Stimulated activated memory B cell treated with anti-CD40 and anti-IgM and Interleukin-4, amounts not matched to agents 10 μg/mL and 1 μg/mL and 100 μg/mL, for 72 hours (primary cell): ENCODE measurements at places on chromosomes 2 and 18.
A peak's percentile ranks its signal among the peaks of the same experiment; 100 is the strongest.

- no peak for ATAC-seq
Observed at GRCh38 chr2:122329278-122329677, 573.8 kb downstream of the TSN start.

DNA sequence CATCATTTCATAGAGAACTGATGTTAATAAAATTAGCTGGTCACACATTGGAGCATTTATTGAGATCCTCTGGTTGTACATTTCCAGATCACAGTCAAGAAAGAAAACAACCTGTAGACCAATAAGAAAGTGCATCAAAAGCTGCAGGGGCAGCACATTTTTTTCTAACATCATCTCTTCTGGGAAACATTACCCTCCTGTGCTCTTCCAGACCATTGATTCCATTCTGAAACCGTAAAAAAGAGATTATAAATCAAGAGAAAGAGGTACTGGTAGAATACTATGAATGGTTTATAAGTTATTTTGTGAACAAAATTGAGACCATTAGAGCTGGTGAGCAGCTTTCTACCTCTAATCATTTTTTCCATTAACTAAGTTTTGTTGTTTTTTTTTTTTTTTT, 1548.2 kb upstream of the CELF4 start:
- no peak for ATAC-seq

- peak; percentile 20 for ATAC-seq
Observed at GRCh38 chr2:169129703-169130243, 60.4 kb downstream of the DHRS9 start.

DNA sequence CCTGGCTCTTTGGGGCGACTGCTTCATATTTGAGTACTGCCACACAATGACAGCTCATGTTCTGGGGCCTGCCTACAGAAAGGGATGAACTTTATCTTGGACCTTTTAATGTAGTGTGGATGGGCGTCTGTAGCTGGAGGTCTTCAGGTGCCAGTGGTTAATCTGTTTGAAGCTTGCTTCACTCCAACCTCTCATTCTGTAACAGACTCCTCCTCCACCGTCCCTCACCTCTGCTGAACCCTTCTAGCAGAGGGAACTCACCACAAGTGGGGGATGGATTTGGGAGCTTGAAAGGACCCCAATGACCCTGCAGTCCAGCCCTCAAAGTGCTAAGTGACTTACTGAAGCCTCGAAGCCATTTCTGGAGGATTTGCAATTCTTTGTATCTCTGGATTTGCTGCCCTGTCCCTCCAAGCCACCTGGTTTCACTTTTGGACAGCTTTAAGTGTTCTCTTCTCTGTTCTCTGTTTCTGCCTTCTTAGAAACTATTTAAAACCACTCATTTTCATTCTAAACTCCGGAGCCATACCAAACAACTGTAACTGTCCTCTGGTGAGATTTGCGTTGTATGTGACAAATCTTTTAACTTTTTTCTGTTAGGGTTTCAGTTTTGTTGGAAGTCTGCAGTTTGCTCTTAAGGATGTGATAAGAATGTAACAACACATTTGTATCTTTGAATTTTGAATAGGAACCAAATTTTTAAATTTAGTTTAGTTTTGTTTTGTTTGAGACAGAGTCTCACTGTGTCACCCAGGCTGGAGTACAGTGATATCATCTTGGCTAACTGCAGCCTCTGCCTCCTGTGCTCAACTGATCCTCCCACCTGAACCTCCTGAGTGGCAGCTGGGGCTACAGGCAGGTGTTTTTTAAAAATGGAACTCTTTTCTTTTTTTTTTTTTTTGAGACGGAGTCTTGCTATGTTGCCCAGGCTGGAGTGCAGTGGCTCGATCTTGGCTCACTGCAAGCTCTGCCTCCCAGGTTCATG, 37.0 kb upstream of the CASP8 start:
- no peak for ATAC-seq

DNA sequence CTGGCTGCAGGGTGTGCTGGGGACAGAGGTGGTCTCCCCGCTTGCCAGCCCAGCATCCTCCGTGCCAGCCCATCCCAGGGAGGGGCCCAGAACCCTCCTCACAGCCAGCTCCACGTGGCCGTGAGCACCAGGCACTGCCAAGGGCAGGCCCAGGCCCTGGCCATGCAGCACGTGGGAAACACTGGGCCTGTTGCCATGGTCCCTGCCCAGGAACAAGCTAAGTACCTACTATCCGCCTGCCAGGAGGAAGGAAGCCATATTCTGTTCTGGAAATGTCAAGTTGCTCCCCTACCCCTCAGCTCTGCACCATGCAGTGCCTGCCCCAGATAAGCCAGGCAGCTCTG, 250.6 kb downstream of the CYP26B1 start:
- ATAC-seq = no peak

DNA sequence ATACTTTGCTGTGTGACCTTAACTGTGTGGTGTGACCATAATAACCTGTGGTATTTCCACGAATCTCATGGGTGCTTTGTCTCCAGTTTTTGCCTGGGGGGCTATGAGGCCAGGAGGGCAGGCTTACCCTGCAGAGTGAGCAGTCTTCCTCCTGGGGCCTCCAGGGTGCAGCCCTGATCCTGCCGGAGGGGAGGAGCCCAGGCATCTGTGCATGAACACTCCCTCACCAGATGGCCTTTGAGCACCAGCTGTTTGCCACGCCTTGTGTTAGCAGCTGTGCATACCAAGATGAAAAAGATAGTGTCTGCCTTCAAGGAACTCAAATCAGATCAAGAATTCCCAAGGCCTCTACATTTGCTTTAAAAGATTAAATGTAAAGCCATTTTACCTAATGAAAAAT, 75.0 kb upstream of the RBM44 start:
- ATAC-seq = peak; percentile 53

DNA sequence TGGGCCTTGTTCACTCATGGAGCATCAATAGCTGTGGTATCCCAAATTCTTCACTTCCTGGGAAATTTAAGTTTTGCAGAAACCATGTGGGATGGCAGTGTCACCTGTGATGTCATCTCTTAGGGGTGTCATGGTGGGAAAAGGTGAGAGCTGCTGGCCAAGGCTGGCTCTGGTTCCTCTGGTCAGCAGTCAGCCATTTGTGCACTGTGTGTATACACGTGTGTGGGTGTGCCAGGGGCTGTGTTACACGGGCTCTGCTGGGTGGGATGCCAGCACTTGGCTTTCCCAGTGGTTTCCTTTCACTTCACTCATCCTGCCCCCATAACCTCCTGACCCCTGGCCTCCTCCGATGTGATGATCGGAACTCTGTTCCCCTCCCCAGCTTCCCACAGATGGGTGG, 21.3 kb downstream of the SAG start:
- ATAC-seq = no peak

- ATAC-seq = no peak
Observed at GRCh38 chr2:236685979-236686520, 116.4 kb downstream of the ACKR3 start.

- ATAC-seq = no peak
Observed at GRCh38 chr2:60517446-60517845, 36.0 kb downstream of the BCL11A start.

DNA sequence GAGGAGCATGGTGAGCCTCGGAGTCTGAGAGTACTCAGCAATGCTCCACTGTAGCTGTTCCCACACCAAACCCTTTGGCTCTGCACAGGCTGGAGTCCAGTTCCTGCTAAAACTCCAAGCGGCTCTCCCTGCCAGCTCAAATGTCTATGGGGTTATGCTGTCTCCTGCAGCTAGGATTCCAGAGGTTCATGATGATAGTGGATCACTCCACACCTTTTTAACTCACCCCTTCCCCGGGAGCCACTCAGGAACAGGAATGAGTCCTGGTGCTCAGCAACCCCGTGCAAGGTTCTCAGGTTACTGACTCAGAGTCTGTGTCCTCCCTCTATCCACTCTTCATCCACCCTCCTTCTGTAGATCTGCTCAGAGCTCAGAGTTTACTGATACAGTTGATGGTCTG, 410.0 kb downstream of the CDH19 start:
- no peak for ATAC-seq
